ENCODE measurements at places on chromosomes 4 and X. TPM values are rescaled to one million over a fixed set of nuclear protein-coding genes. Genes with fewer than 3 reads are reported as not detected.

GRCh38 chr4:153274967-153275366 is 69.5 kb upstream of the MND1 start:
- DNase-seq = no peak

DNA sequence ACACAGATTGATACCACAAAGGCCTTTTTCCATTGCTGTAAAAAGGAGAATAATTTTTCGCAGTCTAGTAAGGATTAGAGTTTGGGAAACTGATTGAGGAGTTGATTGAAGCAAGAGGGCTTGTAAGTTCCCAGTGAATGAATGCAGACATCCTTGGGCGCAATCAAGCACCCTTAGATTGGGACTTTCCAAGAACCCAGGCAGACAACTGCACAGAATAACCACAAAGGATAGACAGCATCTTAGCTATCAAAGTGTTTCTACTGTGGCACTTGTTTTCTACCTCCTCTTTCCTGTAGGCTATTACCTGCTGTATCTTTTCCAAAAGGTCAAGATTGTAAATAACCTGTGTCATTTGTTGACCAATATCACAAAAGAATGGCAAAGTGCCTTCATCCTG is 2.6 kb downstream of the COX18 start:
- no peak for DNase-seq

DNA sequence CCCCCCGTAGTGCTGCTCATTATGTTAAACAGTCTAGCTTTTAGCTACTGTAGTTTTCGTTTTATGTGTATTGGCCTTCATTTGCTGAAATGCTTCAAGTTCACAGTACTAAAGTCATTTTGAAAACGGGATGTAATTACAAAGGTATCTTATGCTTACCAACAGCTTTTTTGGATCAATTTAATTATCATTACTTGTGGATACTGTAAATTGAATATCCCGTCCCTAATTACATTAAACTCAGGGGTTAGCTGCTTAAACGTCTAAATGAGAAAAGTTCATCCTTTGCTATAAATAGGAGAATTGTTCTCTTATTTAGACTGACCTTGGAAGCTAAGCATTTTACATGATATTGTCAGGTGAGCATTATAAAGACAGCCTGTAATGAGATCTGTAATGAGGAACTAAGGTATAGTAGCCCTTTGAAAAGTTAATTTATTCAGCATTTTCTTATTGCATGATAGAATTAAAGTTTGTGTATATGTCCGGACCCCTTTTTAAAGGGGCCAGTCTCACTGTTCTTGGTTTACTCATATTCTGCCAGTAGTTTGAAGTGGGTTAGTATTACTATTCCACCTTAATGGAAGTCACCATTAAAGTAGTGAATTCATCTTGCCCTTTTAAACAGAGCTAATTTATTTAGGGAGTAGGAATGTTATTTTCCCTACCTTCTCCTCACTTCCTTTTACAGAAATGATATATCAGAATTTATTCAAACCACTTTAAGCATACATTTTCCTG is 252.6 kb downstream of the TENM3 start:
- DNase-seq = no peak

The ETFDH gene
- total RNA-seq = 228 TPM

- DNase-seq = no peak
Measured at GRCh38 chr4:153269218-153269990, 65.2 kb downstream of the TRIM2 start.

- DNase-seq = no peak
Measured at GRCh38 chr4:80459918-80460473, 124.5 kb downstream of the CFAP299 start.

The F11 gene
- total RNA-seq = not detected

All from heart left ventricle (tissue), 16 donors.